ENCODE measurements at places on chromosomes 1 and 21.

GRCh38 chr1:43979528-43980254, 681 bp downstream of the B4GALT2 start:
- peak overlapping the region; percentile 70 for H3K4me3 ChIP-seq
- peak overlapping the region; percentile 79 for H3K27ac ChIP-seq
- H3K27me3 ChIP-seq: no peaks in the 10 kb centered on the region
- H3K4me1 ChIP-seq: peaks cover 35% of the 10 kb centered on the region
- H3K36me3 ChIP-seq: no peaks in the 10 kb centered on the region
- peak; percentile 77 for DNase-seq

- no peak for DNase-seq
- no peaks in the 10 kb centered on the region for H3K36me3 ChIP-seq
- H3K27me3 ChIP-seq: no peaks in the 10 kb centered on the region
- H3K27ac ChIP-seq: no peak overlapping the region
- H3K4me3 ChIP-seq: no peak overlapping the region
Observed at GRCh38 chr1:51165540-51165939, 63.5 kb downstream of the C1orf185 start.

DNA sequence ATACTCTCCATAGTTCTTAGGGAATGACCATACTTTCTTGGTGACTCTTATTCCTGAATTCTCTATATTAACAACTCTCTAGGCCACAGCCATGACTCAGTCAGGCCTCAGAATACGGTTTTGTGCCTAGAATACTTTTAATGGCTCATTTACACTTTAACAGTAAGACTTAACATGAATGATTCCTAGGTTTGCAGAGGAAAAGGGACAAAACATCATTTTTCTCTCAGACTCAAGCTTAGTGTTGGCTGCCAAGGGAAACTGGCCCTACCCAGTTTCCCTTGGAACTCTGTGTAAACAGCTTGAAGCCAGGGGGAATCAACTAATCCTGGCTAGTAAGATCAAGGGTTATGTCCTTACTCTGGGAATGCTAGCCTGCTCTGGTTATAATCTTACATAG, 164.9 kb upstream of the PKN2 start:
- no peak overlapping the region for H3K4me3 ChIP-seq
- no peaks in the 10 kb centered on the region for H3K36me3 ChIP-seq
- H3K27ac ChIP-seq: no peak overlapping the region
- H3K4me1 ChIP-seq: peaks cover 24% of the 10 kb centered on the region
- no peaks in the 10 kb centered on the region for H3K27me3 ChIP-seq
- no peak for DNase-seq

DNA sequence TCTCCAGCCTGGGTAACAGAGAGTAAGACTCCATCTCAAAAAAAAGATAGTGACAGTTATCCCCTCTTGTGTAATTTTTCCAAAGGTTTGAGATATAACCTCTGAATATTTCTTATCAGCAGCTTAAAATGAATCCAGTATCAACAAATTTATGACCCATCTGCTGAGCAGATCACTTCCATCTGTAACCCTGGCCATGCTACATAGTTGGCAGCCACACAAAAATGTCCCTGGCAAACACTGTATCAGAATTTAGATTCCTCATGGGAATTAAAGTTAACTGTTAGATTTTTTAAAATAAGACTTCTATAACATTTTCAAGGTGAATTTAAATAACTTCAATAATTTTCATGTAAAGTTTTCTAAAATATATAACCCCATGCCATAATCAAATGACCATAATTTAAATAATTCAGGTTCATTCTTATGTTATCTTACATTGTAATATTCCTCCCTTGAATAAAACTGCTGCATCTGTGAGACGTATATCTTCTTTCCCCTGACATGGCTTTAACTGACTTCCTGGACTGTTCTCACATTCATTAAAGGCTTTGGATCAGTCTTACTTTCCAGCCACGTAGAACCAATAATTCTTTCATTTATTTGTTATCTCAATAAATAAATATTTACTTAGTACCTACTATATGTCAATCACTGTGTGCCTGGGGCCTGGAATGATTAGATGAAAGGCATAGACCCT, 5.3 kb upstream of the PRPF38B start:
- no peaks in the 10 kb centered on the region for H3K27me3 ChIP-seq
- no peaks in the 10 kb centered on the region for H3K36me3 ChIP-seq
- no peak overlapping the region for H3K27ac ChIP-seq
- DNase-seq: no peak
- H3K4me1 ChIP-seq: peaks cover 7% of the 10 kb centered on the region

DNA sequence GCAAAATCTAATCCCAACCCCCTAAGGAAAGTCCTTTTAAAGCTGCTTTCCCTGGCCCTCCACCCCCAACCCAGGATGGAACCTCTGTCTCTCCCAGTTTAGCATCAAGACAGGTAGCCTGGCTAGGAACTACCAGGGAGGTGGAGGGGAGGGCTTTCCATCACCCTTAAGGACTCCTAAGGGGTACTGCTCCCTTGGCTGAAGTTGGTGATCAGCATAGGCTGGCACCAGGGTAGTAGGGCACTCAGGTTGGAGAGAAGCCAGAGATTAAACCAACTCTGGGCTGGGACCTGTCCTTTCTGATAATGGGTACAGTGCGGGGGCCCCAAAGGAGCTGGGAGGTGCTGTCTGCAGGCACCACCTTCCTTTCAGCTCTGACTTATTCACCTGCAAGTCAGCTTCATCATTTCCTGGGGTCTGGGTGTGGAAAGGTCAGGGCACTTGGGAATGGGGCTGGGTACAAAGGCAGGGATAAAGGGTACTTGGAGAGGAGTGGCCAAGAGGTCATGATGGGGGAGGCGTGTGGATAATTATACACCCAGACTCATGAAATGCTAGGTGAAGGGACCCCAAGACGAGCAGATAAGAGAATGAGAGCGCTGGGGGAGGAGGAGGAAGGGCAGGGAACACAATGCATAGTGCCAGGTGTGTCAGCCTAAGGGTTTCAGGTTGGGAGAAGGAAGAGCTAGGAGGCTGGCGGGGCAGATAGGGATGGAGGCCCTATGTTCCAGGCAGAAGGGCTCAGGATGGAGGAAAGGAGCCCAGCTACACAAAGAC, 1.2 kb downstream of the ARHGEF2 start:
- peak overlapping the region; percentile 87 for H3K27ac ChIP-seq
- H3K27me3 ChIP-seq: no peaks in the 10 kb centered on the region
- no peaks in the 10 kb centered on the region for H3K36me3 ChIP-seq
- peaks cover 53% of the 10 kb centered on the region for H3K4me1 ChIP-seq

DNA sequence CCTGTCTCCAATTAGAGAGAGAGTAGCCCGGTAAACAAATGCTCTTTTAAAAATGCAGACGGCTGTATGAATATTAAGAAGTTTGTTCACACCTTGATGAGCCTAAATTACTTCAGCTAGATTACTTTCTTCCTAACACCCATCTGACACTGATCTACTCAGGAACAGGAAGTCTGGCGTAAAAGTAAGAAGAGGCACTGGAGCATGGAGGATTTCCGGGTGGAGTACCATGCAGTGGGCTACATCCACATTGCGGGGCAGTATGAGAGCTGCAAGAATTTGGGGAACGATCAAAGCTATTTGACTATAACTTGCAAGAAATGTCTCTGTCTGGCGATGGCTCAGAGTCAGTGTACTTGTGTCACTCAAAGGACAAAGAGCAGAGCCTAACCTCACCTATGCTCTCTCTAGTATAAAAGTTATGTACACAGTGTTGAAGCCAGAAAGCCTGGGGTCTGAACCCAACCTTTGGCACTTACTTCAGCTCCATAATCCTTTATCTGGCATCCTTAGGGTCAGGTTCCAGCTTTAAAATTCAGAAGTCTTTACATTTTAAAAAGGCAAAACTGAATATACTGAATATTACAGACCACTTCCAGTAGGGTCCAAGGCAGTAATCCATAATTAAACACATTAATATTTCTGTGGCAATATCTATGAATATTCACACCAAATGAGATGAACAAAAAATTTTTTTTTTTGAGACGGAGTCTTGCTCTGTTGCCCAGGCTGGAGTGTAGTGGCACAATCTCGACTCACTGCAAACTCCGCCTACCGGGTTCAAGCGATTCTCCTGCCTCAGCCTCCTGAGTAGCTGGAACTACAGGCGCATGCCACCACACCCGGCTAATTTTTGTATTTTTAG, 7.9 kb upstream of the GNPAT start:
- peak overlapping the region; percentile 68 for H3K27ac ChIP-seq
- H3K4me1 ChIP-seq: peaks cover 29% of the 10 kb centered on the region
- no peaks in the 10 kb centered on the region for H3K36me3 ChIP-seq
- peak; percentile 34 for DNase-seq
- no peaks in the 10 kb centered on the region for H3K27me3 ChIP-seq
- H3K4me3 ChIP-seq: no peak overlapping the region

GRCh38 chr1:16184557-16185303, 27.7 kb downstream of the ARHGEF19 start:
- H3K27me3 ChIP-seq: no peaks in the 10 kb centered on the region
- peaks cover 24% of the 10 kb centered on the region for H3K4me1 ChIP-seq
- H3K4me3 ChIP-seq: no peak overlapping the region

DNA sequence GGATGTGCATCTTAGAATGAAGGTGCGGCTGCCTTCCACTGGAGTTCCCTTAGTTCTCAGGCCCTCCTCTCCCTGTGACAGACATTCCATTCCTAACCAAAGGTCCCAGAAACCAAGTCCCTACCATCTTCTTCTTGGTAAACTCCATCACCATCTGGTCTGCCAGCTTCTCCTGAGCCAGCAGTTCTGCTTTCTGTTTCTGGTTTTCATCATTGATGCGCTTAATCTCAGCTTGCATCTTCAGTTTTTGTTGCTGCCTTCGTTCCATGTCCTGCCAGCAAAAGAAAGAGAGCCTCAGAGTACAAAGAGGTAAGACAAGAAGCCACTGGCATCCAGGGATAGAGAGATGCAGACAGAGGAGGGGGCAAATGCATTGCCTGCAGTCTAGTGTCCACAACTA, 18.0 kb upstream of the VSIG8 start:
- H3K27me3 ChIP-seq: no peaks in the 10 kb centered on the region
- no peak overlapping the region for H3K27ac ChIP-seq
- no peaks in the 10 kb centered on the region for H3K36me3 ChIP-seq
- H3K4me3 ChIP-seq: no peak overlapping the region

DNA sequence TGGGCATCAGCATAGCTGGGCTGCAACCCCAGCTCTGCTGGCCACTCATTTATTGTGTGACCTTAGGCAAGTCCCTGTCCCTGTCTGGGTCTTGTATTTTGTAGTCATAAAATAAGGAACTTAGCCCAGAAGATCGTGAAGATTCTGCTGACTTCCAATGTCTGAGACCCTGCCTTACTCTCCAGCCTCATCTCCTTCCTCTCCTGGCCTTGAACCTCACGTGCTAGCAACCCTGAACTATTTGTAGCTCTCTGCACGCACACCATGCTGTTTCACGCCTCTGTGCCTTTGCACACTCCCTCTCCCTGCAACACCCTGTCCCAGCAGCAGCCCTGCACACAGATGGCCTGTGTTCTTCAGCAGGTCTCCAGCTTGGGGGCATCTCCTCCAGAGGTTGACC, 121.1 kb downstream of the LACTBL1 start:
- no peak overlapping the region for H3K4me3 ChIP-seq
- no peaks in the 10 kb centered on the region for H3K27me3 ChIP-seq
- no peaks in the 10 kb centered on the region for H3K36me3 ChIP-seq
- H3K27ac ChIP-seq: no peak overlapping the region

DNA sequence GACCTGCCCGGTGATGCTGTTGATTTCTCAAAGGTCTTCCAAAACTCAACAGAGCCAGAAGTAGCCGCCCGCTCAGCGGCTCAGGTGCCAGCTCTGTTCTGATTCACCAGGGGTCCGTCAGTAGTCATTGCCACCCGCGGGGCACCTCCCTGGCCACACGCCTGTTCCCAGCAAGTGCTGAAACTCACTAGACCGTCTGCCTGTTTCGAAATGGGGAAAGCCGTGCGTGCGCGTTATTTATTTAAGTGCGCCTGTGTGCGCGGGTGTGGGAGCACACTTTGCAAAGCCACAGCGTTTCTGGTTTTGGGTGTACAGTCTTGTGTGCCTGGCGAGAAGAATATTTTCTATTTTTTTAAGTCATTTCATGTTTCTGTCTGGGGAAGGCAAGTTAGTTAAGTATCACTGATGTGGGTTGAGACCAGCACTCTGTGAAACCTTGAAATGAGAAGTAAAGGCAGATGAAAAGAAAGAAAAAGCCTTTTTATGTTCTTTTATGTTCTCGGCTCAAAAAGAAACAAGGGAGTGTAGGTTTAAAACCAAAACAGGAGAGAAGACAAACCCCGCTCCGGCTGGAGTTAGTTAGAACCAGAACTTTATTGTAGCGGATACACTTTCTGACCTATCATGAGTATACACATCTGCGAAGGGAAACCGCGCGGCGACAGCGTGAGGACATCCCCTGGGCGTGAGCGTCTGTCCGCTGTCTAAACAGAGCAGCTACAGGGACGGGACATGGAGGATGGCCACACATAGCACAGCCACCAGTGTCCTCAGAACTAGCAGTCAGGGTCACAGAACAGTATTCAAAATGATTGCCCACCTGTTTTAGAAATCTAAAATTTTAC, 77.1 kb downstream of the PIK3CD start:
- no peaks in the 10 kb centered on the region for H3K27me3 ChIP-seq
- H3K36me3 ChIP-seq: no peaks in the 10 kb centered on the region
- H3K4me1 ChIP-seq: no peaks in the 10 kb centered on the region
- no peak for DNase-seq
- no peak overlapping the region for H3K4me3 ChIP-seq

DNA sequence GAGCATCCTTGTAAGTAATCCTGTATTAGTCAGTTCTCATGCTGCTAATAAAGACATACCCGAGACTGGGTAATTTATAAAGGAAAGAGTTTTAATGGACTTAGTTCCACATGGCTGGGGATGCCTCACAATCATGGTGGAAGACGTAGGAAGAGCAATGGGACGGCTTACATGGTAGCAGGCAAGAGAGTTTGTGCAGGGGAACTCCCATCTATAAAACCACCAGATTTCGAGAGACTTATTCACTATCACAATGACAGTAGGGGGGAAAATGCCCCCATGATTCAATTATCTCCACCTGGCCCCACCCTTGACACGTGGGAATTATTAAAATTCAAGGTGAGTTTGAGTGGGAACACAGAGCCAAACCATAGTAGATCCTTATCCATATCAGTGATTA, 124.7 kb downstream of the HIVEP3 start:
- no peak overlapping the region for H3K4me3 ChIP-seq
- no peak for DNase-seq
- no peaks in the 10 kb centered on the region for H3K4me1 ChIP-seq

- H3K27me3 ChIP-seq: peaks cover 3% of the 10 kb centered on the region
- H3K27ac ChIP-seq: no peak within 1 kb of the TSS
- no peak within 1 kb of the TSS for H3K4me3 ChIP-seq
Observed at GRCh38 chr1:197268012-197268411, at the start of gene CRB1. Gene CRB1 (plus strand): TSS chr1:197268252. CDS start chr1:197268413, 161 bp downstream.

DNA sequence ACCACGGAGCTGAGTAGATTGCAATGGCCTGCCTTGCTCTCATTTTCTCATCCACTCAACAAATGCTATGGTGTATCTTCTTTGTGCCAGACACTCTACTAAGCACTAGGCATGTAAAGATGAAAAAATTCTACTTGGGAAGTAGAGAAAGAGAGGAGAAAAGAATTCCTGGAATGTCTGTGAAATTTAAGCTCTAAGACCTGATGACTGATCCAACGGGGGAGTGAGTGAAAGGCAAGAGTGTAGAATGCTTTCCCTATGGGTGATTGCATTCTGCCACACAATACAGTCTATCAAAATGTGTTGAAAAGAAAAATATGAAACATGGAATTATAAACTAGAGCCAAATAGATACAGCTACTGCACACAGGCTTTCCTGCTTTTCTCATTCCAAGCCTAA, 82.3 kb downstream of the CYYR1 start:
- DNase-seq: no peak
- no peaks in the 10 kb centered on the region for H3K27me3 ChIP-seq
- no peak overlapping the region for H3K27ac ChIP-seq
- no peaks in the 10 kb centered on the region for H3K36me3 ChIP-seq
- H3K4me1 ChIP-seq: no peaks in the 10 kb centered on the region

All from hepatocyte (in vitro differentiated cells).